NCI-H187 (cell line): ENCODE measurements at places on chromosomes 12 and 14.

GRCh38 chr12:50297027-50297426, 13.7 kb upstream of the LIMA1 start:
- no peak for DNase-seq

DNA sequence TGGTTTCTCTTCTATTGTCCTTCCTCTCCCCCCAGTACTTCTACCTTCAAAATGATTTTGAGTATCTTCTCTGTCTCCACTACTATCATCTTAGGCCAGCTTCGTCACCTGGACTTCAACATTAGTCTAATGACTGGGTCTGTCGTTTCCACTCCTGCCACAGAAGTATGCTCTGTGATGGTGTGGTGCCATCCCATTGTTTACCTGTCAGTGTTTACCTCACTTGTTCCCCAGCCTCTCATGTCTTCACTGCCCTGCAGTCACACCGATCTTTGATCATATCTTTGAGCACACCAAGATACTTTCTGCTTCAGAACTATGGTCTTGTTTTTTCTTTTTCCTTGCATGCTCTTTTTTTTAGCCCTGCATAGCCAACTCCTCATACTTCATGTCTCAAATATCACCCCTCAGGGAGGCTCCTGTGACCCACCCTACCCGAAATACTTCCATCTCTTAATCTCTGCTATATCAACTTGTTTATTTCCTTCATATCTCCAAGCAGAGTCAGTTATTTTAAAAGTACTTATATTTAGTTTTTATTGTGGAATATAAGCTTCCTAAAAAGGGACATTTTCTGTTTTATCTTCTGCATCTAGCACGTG, 60.4 kb downstream of the ANO6 start:
- DNase-seq: no peak

- DNase-seq: no peak
These were observed 301.2 kb upstream of the E2F7 start for GRCh38 chr12:77366616-77367015.

GRCh38 chr14:60753264-60754119, 18.9 kb downstream of the MNAT1 start:
- DNase-seq: no peak

- DNase-seq: no peak
These were observed 463.4 kb downstream of the TMEM121 start for GRCh38 chr14:105989566-105990302.

GRCh38 chr12:58932806-58933681, 12.7 kb upstream of the LRIG3 start:
- no peak for DNase-seq

DNA sequence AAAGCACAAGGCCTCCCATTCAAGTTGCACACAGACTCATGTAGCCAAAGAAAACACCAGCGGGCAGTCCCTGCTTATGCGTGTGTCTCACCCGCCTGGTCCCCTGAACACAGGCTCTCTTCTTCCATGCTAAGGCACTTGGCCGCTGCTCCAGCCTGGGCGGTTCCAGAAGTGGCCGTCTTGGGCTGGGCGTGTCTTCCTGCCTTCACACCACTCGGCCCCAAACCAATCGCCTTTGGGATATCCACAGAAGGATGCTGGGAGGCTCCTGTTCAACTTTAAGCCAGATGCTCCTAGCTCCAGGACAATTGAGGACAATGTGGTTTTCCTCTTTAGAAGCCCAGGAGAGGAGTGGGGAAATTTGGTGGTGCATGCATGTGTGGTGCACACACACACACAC, 2.2 kb downstream of the SCARB1 start:
- DNase-seq: no peak

DNA sequence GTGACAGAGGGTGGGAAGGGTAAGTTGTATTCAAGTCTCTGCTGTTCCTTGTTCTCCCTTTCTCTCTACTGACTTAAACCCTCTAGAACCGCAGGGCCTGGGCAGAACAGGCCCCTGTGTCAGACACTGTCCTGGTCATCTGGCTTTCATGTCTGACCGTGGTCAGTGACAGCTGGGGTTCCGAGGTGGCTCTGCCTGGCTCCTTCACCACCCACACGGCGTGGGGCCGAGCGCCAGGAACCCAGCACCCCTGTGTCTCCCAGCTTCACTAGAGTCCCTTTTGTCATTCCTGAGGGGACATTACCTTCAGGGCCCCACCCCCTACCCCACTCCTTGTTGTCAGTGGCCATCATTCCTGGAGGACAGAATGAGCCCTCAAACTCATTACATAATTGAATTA, 168.9 kb downstream of the ADGRD1 start:
- no peak for DNase-seq

GRCh38 chr12:83265808-83266207, 579.1 kb downstream of the TMTC2 start:
- no peak for DNase-seq

DNA sequence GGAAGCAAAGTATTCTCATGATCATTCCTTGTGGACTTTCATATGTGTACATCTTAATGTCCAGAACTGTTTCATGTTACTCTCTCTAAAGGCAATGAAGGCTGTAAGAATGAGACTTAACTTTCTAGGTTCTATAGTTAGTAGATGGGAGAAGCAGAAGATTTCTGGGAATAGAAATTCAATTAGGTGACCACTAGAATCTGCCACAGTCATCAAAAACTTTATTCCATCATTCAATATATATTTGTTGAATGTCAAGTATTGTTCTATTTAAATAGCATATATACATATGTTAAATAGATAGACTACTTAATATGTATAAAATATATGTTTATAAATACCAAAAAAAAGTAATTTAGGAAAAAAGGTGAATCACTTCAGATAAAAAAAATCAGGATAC, 972.9 kb downstream of the SLC6A15 start:
- no peak for DNase-seq

- DNase-seq: no peak
These were observed 59.4 kb upstream of the TUNAR start for GRCh38 chr14:95817271-95817670.

DNA sequence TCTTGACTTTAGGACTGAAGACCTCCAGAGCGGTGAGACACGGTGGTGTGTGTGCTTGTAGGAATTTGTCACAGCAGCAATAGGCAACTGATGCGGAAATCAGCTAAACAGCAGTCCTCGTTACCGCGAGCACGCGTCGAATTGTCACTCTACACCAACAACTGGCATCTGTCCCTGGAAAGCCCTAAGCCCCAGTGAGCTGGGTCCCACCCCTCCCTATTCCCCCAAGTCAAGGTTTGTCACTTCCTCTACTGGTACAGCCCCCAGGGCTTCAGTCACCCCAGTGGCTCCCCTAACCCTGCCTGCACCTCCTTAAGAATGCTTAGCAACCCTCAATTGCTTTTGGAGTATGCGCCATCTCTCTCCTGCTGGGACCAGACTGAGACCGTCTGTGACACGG, 173.6 kb downstream of the PIWIL1 start:
- no peak for DNase-seq

GRCh38 chr14:21382886-21383847, 652 bp downstream of the SUPT16H start:
- DNase-seq: no peak

DNA sequence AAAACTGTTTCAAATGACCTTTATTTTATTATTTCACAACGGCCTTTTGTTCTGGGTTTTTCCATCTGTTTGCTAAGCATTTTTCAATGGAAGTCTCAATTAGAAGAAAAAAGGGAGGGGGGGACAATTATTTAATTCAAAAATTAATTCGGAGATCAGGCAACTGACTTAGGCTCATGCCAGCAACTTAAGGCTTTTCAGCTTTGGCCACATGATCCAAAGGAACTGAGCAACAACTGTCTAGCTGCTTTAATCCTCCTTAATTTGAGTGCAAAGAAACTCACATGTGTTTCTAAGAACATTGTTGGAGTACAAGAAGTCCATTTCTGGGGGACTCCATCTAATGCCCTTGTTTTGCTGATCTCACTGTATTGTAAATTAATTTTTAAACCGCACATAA, 188.0 kb downstream of the EXOC5 start:
- DNase-seq: no peak

DNA sequence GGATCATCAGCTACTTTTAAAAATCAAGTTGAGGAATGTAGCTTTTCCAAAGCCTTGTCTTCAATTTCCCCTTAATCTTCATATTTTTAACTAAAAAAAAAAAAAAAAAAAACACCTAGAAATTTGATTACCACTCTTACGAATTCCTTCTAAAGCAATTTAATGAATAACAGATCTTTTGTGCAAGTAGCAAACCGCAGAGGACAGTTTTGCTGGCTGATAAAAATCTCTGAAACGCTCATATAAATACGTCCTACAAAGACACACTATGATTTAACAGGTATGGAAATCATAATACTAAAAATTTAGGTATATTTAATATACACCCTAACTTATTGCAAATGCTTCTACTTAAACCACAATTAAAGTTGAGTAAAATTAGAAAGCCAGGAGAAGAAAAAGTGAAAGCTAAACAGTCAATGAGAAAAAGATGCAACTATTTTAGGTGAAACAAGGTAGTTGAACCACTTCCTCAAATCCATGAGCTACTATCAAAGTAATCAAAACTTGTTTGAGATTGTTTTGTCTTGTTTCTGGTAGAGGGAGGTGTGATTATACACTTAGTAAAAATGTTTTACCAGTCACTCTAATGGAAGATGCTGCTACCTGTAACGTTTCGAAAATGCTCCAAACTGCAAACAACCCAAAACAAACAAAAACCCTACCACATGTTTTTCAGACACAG, 2.2 kb downstream of the PAWR start:
- no peak for DNase-seq

DNA sequence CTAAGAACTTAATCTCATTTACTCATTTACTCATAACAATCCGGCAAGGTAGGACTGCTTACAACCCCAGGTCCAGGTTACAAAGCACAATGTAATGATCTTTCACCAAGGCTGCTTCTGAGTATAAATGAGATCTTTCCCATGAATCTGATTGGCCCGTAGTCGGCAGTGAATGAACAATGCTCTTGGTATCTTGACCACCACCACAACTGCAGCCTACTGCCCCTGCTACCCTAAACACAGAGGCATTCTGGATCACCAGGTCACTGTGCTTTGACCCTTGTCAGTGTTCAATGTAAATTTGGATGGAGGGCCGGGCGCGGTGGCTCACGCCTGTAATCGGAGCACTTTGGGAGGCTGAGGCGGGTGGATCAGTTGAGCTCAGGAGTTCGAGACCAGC, 15.9 kb downstream of the FAM181A start:
- no peak for DNase-seq

GRCh38 chr12:65836419-65837197, 12.3 kb downstream of the HMGA2 start:
- DNase-seq: no peak

DNA sequence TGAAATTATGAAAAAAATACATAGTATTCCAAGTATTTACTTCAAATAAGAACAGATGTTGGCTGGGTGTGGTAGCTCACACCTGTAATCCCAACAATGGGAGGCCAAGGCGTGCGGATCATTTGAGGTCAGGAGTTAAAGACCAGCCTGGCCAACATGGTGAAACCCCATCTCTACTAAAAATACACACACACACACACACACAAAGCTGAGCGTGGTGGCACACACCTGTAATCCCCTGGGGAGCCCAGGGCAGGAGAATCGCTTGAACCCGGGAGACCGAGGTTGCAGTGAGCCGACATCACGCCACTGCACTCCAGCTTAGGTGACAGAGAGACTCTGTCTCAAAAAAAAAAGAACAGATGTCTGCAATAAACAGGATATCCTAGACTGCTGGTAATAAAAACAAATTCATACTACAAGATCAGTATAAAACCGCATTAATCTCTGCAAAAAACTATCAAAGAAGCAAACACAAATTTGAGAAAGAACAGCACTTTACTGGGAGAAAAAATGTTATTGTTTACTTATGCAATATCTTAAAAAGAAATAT, 23.8 kb downstream of the EEA1 start:
- no peak for DNase-seq

- no peak for DNase-seq
These were observed 185.7 kb downstream of the SRGAP1 start for GRCh38 chr12:64030155-64030554.

DNA sequence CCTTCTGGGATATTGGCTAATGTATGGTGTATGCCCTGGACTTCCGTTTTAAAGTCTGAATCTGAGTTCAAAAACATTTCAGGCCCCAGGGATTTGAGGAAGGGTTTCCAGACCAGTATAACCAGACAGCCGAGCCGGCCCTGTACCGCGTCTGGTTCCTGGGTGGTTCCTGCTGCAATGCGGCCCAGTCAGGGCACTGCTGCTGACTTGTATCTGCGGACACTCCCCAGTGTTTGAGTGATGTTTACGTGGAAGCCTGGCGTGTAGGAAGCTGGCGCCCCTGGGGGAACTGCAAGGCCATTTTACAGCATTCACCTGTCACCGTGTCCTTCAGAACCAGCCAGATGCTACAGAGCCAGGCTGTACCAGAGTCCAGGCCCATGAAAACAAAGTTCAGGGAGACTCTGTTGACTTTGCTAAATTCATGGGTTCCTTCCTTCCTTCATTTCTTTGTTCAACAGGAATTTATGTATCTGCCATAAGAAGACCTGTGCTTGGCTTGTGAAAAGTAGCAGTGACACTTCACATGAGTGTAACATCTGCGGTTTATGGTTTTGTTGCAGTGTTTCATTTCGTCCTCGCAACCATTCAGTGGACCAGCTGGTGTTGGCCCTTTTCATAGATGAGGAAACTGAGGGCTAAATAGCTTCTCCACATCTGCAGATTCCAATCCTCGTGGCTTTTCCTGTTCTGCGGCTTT, 16.8 kb downstream of the EML1 start:
- DNase-seq: no peak

GRCh38 chr12:71607494-71608330, 55.9 kb downstream of the ZFC3H1 start:
- no peak for DNase-seq

DNA sequence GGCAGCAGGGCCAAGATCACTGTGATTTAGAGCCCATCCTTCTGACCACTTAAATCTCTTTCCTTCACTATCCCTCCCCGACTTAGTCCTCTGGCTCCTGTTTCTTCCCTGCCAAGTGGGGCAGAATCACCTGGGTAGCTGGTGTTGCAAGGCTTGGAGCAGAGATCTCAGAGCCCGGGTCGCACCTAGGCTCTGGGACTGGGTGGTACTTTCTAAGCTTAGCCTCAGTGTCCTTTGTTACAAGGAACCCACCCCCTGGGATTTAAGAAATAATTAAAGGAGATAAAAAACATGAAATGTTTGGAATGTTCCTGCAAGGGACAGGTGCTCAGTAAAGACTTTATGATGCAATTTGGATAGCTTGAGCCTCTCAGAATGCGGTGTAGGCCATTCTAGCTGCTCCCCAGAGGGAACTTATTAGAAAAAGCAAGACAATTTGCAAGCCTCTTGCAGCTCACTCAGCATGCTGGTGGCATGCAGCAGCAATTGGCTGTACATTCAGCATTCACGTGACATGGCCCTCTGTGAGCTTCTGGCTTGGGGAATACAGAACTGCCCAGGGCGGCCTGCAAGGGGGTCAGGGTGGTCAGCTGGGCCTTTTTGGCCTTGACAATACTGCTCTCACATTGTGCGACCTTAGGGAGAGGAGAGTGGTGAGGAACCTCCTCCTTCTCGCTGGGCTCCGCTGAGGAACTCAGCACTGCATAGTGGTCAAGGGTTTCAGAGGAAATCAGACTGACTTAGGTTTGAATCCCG, 16.8 kb downstream of the C14orf132 start:
- no peak for DNase-seq

DNA sequence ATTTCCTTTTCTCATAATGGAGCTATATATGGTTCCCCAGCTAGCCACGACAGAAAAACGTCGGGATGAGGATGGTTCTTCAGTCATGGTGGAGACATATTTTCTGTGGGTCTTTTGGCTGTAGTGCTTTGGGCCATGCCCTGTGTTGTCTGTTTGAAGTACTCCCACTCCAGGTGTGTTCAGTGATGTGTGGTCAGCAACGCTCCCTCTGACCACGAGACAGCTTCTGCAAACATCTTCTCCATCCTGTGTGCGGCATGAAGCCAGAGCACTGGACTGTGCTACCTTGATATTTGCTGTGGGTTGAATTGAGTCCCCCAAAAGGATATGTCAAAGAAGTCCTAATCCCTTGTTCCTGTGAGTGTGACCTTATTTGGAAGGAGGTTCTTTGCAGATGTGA, 931.2 kb downstream of the NRXN3 start:
- DNase-seq: no peak
